ENCODE measurements at places on chromosomes 2 and 18.

DNA sequence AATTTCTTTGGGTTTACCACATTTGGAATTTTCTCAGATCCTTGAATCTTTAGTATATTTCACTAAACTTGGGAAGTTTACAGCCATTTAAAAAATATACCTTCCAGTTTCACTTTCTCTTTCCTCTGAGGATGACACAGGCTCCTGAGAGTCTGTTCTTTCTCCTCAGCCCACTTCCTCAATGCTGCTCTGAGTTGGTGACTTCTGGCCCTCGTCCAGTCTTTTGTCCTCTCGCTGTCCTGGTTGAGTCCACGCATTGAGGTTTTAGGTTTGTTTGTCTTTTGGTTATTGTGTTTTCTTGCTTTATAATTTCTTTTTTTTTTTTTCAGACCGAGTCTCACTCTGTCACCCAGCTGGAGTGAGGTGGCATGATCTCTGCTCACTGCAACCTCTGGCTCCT lies 40.7 kb upstream of the GALR1 start:
- no peak for DNase-seq

DNA sequence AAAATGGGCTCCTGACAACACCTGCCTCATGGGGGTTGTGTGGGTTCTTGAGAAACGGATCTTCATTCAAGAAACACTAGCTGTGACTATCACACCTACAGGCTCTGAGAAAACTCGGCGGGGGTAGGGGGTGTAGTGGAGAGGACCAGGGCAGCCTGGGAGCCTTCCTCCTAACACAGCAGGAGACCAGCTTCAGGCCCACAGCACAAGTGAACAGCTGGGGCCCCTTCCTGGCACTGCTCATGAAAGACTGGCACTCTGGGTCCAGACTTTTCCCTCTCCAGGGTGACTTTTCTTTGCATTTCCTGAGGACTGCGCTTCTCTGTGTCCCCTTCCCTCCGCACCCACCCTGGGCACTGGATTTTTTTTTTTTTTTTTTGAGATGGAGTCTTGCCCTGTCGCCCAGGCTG lies 7.2 kb upstream of the SEMA4C start:
- DNase-seq = no peak

- DNase-seq = no peak
Observed at GRCh38 chr2:191942090-191942738, 95.3 kb upstream of the CAVIN2 start.

DNA sequence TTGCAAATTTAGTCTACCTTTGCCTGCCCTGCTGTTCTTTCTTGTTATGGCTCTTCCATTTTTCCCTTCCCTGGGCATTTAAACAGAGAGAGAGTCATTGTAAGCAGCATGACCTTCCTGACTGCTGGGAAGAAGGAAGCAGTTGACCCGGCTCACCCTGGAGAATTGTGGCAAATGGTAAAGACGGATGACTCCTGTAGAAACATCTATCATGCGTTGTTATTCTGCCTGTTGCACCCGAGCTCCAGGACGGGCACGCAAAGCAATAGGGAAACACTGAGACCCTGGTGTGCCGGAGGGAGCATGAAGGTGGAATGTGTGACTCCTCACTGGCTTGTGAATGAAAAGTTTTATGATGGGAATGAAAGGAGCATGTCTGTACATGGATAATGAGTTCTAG lies 113.3 kb downstream of the OSBPL6 start:
- DNase-seq = no peak

GRCh38 chr2:161423421-161424393 lies 7.6 kb downstream of the TBR1 start:
- DNase-seq = no peak

DNA sequence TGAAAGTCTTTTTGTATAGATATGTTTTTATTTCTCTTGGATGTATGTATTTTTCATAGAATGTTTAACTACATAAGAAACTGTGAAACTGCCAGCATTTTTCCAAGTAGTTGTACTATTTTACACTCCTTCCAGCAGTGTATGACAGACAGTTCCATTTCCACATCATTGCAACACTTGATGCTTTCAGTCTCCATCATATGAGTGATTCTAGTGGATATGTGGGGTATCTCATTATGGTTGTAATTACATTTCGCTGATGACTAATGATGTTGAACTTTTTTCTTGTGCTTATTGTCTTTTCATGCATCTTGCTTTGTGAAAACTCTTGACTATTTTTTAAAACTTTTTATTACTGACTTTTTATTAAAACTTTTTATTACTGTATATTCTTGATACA lies 101.4 kb downstream of the ARHGAP28 start:
- no peak for DNase-seq

All from stimulated activated CD4-positive, alpha-beta T cell treated with anti-CD3 and anti-CD28 coated beads, Interleukin-2, amount 100 ng/mL, for 4 hours (primary cell).